Transverse colon (tissue), 4 donors: ENCODE measurements at places on chromosomes 4 and X.

GRCh38 chr4:15586066-15586465 is 69.1 kb downstream of the FBXL5 start:
- DNase-seq, result no peak

DNA sequence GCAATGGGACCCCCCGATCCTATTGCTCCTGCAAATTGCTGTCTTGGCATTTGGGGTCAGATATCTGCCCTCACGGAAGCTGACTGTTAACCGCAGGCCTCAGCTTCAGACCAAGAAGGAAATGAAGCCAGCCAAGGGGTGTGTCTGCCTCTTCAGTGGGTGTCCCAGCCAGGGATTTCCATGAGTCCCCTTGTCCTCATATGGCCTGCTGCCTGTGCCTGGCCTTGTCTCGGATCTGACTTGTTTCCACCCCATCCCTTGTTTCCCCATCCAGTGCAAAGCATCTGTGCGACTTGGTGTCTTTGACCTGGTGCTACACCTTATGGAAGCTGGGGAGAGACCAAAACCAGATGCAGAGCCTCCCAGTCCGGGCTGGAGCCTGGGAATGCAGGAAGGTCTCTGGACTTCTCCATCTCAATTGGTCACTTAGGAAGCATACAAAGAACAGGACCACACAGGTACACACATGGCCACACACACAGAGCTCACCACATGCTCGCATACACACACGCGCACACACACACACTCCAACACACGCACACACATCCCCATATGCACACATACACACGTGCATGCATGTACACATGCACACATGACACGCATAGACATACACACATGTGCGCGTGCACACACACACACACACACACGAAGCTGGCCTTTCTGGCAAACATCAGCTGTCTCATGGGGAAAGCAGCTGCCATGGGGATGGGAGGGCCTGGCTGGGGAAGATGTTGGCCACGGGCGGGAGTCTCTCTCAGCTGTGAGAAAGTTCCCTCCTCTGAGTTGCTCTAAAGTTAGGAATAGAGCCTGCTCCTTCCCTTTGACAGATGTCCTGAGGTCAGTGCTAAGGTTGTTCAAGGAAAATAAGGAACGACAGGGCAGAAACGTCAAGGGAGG is 65.5 kb downstream of the CRMP1 start:
- DNase-seq, result no peak

DNA sequence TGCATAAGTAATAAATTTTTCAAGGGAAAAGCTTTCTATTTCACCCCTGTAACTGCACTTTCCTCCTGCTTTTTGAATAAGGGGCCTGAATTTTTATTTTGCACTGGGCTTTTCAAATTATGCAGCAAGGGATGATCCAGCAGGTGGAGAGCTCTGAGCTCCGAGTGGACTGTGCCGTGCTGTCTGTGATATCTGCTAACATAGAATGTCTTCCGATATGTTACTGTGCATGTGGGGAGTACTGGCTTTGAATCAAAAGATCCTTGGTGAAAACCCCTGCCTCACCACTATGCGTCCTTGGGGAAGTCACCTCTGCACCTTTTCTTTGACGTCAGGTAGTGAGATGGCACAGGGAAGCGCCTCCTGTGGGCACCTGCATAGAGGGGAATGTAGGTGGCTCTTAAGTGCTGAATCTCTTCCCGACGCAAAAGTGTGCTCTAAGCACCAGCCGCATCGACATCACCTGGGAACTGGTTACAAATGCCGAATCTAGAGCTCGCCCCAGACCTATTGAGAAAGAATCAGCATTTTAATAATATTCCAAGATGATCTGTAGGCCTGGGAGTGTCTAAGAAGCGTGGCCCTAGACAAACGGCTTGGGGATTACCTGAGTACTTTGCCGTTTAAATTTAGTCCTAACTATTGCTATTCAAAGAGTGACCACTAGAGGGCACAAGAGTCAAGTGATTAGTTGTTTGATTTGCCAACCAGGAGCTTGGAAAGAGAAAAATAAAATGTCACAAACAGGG is 19.2 kb upstream of the WFS1 start:
- DNase-seq, result no peak

DNA sequence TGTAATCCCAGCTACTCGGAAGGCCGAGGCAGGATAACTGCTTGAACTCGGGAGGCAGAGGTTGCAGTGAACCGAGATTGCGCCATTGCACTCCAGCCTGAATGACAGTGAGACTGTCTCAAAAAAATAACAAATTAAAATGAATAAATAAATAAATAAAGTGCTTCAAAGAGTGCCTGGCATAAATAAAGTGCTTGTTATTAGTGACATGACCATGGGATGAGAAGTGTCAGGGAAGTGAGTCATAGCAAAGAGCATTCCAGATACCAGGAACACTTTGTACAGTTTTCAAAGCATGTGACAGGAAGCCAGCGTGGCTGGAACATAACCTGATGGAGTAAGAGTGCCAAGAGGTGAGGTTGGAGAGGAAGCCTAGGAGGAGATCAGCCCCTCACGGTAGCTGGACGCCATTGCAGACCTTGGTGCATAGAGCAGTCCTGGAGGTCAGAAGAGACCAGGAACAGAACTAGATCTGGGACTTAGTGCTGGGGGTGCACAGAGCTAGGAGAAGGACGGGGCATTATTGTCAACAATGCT is 6.0 kb upstream of the WDR13 start:
- peak; percentile 23 for DNase-seq

GRCh38 chrX:70132224-70132623 is 1.0 kb upstream of the IGBP1 start:
- DNase-seq, result no peak

DNA sequence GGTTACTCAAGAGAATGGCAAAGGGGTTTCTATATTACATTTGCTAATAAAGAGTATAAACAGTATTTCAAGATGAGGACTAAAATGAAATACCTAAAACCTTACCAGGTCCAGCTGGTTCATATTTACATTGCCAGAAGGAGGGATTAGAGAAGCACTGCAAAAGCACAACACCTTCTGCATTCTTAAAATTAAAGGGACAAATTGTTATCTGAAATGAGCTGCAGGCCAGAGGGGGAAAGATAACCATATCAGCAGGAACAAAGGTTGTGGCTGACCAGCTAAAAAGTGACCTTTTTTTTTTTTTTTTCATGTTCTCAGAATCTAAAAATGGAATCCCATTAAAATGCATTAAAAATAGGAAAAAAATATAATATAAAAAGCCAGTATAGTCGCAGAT is 39.7 kb downstream of the AFF2 start:
- no peak for DNase-seq

- no peak for DNase-seq
Measured at GRCh38 chr4:43244688-43245382, 352.3 kb downstream of the GRXCR1 start.

- DNase-seq, result no peak
Measured at GRCh38 chr4:158964114-158964727, 138.7 kb upstream of the RAPGEF2 start.

GRCh38 chr4:62644372-62644771 is 1444.2 kb downstream of the ADGRL3 start:
- DNase-seq, result peak; percentile 10

- no peak for DNase-seq
Measured at GRCh38 chr4:52611030-52611555, 48.0 kb downstream of the USP46 start.

- DNase-seq, result no peak
Measured at GRCh38 chr4:185020293-185020808, 2.1 kb downstream of the HELT start.

- no peak for DNase-seq
Measured at GRCh38 chr4:18209448-18209847, 187.9 kb upstream of the LCORL start.

- no peak for DNase-seq
Measured at GRCh38 chrX:54991706-54992105, 2.3 kb downstream of the PFKFB1 start.

DNA sequence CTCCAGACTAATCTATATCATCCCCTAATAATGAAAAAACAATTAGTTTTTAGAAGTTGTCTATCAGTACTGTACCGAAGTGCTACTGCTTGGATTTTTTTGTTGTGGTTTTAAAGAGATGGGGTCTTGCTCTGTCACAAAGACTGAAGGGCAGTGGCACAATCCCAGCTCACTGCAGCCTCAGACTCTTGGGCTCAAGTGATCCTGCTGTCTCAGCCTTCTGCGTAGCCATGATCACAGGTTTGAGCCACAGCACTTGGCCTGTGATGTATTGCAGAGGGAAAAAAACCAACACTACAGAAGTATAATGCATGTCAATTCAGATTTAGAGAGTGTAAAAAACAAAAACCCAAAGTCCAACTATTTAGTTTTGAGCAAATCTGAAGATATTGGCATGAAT is 875.0 kb downstream of the ADGRL3 start:
- DNase-seq, result no peak

DNA sequence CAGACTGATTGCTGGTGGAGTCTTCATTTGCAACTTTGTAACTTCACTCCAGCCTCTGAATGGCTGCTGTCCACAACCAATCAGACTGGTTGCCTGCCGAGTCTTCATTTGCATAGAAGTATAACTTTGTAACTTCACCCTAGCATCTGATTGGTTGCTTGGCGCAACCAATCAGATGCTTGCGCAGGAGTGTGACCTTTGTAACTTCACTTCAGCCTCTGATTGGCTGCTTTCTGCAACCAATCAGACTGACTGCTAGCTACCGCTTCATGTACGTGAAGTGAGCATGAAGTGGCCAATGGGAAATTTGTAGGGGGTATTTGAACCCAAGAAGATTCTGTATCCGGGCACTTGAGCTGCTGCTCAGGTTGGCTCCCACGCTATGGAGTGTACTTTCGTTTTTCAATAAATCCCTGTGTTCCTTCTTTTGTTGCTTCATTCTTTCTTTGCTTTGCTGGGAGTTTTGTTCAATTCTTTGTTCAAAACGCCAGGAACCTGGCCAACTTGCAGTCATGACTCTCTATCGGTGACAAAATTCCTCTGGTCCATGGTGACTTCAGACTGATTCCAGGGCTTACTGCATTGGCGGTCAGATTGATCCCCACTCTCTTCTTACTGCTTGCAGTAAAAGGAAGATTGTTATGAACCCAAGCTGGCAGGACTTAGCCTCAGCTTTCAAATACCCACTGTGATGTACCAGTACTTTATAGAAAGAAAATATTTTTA is 46.4 kb upstream of the FGG start:
- DNase-seq, result no peak

DNA sequence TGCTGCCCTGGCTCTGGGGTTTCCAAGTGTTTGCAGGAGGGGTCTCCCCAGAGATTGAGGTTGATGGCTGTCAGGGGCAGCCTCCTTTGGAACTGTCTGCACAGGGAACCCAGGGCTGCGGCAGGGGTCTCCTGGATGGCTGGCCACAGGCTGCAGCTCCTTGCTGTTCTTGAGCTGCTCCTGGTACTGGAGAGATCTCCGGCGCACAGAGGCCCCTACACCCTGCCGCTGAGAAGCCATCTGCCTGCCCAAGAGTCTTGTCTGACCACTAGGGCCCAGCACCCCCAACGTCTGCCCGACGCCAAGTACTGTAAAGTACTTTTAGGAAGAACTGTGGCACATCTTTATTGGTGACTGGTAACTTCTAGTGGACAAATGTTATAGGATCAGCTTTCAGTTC is 13.5 kb downstream of the STIM2 start:
- DNase-seq, result no peak

DNA sequence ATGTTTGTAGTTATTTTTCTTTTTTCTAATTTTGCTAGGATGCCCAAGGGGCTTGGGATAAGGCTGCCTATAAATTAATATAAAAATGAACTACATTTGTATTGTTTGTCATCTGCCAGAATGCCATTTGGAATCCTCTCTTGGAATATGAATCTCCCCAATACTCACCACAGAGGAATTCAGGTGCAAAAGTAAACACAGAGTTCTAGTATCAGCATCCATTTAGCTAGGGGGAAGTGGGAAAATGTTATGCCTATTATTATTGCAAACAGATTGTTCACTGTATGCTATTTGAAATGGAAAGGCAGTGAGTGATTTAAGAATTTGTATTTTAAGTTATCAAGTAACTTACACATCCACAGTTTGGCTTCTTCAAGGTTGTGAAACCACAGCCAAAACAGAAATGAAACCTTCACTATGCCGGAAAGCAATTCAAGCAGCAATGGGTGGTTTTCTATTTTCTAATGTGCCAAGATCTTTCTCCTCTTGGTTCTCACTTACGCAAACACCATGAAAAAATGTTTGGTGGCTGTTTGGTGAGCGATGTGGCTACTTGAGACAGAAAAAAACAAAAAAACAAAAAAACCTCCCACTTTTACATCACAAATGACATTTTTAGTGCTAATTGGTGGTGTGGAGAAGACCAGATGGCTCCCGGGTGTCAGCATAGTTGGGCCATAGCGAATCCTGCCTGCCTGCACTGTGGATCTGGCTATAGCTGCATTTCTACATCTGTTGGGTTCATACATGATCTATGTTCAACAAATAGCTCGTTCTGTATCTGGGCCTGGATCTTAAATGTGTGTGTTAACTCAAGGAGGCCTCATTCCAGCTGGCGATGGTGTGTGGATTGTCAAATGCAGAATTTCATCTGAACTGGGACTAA is 200.8 kb upstream of the GIMD1 start:
- DNase-seq, result no peak

DNA sequence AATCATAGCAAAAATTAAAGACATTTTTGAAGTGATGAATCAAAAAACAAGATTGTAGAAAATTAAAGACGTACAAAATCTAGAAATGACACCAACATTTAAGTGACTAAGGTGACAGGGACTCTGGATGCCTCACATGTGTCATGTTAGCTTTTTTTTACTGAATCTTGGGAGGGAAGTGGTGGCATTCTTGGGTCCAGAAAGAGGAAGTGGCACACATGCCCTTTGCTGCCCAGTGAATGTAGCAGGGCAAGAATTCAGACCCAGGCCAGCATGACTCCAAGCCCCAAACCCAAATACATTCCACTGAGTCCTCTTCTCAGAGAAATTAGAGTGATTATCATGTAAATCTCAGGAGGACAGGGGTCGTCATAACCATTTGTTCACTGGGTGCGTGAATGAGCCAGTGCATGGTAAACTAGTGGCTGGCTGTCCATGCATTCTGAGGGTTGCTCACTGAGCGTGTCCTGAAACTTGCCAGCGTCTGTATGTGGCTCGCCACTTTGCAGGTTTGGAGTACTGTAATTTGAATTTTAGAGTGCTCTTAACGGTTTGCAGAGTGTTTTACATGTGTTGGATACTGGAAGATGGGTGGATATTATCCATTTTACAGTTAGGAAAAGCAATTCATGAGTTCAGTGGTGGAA is 55.4 kb upstream of the TBC1D14 start:
- no peak for DNase-seq

DNA sequence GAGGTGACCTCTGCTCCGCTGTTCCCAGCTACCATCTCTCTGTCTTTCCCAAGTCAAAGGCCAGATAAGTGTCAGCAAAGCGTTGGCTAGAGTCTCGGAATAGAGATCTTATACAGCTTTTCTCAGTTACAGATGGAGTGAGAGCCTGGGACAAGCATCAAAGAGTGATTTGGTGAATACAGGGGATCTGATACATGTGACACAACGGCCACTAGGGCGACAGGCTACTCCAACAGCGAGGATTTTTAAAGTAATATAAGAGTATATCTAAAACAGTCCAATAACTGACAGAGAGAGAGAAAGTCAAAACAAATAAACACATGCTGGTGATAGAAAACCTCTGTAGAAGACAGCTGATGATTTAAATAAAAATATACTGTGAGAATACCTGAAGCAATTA is 433.1 kb upstream of the SMIM31 start:
- no peak for DNase-seq
